ENCODE measurements at places on chromosomes 2 and 18.

GRCh38 chr2:191802180-191802579 is 44.7 kb downstream of the CAVIN2 start:
- no peak for DNase-seq

DNA sequence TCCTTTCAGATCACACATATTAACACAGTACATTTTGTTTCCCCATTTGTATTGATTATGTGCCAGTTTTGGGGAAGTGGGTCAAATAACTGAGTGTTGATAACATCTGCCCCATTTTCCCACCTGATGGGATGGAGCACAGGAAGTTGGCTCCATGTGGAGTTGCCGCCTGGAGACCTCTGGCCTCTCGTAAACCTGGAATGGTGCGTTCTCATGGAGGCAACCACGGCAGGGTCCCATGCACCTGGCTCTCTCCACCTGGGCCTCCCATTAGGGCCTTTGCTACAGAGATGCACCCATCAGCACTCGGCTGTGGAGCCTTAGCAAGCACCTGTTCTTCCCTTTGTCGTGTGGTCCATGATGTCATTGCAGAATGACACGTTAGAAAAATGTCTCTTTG is 130.6 kb downstream of the MBP start:
- DNase-seq = no peak

GRCh38 chr18:362311-363290 is 94.8 kb upstream of the THOC1 start:
- no peak for DNase-seq

DNA sequence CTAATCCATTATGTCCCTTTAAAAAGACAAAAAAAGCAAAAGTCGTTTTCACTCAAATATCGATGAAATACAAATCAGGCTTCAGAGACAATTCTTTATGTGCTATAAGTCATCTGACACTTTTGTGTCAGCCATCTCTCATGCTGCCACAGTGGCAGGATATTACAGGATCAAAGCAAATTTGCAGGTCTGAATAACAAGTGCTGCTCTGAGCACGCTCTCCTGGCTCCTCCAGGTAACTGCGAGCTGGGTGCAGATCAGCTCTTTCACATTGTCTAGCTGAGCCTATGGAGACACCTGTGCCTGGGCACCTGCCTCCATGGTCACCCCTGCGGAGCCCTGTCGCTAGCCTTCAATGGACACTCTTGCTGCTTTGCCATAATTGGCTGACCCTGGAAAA is 250.2 kb upstream of the RAB12 start:
- DNase-seq = no peak

DNA sequence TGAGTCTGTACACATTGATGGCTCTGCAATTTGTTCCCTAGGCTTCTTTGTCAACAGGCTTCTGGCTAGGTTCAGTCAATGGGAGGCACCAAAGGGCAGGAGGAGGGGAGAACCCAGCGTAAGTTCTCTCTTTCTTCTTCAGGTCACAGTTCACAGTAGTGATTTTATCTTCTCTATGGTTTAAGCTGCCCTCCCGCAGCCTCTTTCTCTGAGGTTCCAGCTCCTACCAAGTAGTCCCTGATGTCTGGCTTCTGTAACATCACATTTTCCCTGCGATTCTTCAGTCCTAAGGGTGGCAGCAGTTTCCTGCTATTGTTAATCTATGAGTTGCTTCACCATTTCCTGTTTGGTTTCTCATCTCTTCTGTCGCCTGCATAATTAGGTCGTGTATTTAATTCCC is 107.4 kb downstream of the CPO start:
- DNase-seq = peak; percentile 54

DNA sequence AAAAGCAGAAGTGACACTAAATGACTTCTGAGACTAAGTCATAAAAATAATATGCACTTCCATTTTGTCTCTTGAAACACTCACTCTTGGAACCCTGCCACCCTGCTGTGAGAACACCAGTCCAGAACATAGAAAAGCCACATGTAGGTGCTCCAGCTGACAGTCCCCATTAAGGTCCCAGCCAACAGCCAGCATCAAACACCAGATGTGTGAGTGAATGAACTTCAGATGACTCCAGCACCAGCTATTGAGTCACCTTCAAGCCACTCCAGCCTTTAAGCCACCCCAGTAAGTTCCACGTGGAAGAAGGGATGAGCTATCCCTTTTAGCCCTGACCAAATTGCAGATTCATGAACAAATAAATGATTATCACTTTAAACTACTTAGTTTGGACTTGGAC is 31.5 kb upstream of the LGALSL start:
- no peak for DNase-seq

- no peak for DNase-seq
Measured at GRCh38 chr2:219511547-219512325, 2.5 kb upstream of the ASIC4 start.

DNA sequence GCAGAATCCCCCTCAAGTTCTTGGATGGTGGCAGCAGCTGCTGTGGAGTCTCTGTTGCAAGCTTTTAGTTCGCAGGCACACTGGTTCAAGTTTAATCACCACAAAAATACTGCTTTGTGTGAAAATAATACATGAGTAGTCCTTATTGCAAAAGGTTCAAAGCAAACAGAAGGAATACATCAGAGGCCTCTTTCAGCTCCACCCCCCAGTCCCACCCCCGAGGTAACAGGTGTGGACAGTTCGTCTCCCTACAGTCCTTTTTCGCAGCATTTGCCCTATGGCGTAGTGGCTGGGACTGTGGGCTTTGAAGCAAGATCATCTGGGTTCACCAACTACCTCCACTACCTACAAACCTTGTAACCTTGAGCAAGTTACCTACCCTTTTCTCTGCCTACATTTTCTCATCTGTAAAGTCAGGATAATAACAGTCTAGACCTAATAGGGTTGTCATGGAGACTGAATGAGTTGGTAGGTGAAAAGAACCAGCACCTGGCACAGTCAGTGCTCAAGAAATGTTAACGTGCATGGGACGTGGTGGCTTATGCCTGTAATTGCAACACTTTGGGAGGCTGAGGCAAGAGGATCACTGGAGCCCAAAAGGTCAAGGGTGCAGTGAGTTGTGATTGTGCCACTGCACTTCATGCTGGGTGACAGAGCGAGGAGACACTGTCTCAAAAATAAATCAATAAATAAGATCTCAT is 61.7 kb downstream of the TCF7L1 start:
- DNase-seq = no peak

DNA sequence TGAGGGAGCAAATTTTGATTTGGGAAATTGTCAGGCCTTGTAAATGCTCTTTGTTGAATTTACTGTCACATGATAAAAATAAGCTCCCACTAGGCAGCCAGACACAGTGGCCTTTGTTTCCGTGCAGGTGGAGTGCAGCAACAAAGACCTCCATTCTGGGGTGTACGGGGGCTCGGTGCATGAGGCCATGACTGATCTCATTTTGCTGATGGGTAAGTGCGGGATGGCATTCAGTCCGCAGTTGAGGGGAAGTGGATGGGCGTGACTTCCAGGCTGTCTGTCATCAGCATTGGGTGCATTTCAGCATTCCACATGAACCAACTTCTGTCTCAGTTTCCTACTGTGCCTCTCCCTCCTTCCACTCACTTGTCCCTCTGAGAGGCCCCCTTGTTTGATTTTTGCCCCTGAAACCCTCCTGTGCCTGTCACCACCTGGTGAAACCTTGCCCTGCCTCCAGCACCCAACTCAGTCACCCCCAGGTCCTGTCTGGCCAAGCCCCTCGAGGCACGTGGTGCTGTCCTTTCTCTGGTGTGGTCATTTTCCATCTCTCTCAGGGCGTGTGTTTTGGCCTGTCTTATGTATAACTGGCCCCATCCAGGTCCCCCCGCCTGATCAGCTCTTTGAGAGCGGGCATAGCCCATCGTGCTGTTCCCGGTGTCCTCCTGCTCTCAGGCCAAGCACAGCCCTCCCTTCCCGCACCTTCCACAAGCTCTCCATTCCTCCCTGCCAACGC is 16.3 kb downstream of the CNDP2 start:
- DNase-seq = no peak

DNA sequence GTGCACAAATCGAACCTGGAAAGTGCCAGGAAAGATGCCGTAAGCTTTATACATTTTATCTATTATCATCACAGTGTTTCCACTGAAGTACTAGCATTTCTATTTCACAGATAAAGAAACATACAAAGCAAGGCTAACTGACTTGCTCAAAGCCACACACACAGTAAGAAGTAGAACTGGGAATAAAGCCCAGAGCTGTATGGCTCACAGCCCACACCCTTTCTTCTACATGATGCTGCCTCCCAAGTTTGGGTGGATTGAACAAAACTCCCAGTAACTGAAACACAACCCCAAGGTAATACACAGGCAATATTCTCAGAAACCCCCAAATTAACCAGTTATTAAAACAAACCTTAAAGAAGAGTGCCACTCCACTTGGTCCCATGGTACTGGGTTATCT is 11.2 kb downstream of the SAP130 start:
- no peak for DNase-seq

DNA sequence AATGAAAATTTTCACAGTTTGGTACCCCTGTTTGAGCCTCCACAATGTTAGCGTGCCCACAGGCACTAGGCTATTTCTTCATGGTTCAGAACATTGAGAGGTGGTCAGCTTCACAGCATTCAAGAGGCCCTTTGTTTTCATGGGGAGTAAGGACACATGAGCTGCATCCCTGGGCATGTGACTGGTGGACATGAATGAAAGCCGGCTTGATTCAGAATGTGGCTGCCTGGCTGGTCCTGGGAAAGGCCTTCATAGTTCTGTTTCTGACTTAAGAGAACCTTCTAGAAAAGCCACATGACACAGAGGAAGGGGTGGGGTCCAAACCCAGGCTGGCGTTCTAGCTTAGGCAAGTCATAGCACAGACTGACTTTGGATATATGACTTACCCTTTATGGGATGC is 420.6 kb downstream of the CMPK2 start:
- no peak for DNase-seq

- DNase-seq = no peak
Measured at GRCh38 chr2:61485281-61485680, 14.4 kb upstream of the USP34 start.

- DNase-seq = no peak
Measured at GRCh38 chr18:21722687-21723086, 17.9 kb upstream of the MIB1 start.
